ENCODE measurements at places on chromosomes 16 and 17.

GRCh38 chr17:9811086-9811485 lies 10.8 kb downstream of the GSG1L2 start:
- DNase-seq: no peak

DNA sequence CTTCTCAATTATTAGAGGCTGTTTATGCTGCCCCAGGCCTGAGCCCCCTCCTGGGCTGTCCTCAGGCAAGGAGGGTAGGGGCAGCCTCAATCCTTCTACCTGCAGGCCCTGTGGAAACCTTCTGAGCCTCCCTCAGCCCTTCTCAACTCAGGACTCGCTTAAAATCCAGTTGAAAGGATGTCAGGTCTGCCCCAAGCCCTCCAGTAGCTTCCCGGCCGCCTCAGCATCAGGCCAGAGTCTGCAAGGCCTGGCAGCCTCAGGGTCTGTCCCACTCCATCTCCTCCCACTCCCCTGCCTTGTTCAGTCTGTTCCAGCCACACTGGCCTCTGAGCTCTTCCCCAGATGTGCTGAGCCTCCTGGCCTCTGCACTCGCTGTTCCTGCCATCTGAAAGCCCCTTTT lies 52.2 kb downstream of the KATNIP start:
- DNase-seq: no peak

GRCh38 chr17:81302861-81303333 lies 7.8 kb upstream of the SLC38A10 start:
- no peak for DNase-seq

DNA sequence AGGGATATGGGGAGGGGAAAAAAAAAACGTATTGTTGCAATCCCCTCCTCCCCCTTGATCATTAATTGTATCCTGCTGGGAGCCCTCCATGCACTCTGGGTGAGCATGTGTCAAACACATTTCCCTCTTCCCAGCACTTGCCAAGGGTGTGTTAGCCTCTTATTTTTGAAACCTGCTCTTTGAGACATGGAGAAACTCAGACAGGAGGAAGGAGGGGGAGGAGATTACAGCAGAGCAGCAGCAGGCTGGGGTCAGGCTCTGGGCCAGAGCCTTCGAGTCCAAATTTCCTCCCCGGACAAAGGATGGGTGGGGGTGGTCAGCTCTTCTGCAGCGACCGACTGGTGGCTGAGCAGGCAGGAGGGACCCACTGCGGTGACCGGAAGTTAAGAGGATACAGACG lies 64.7 kb downstream of the SOX9 start:
- DNase-seq: peak; percentile 52

DNA sequence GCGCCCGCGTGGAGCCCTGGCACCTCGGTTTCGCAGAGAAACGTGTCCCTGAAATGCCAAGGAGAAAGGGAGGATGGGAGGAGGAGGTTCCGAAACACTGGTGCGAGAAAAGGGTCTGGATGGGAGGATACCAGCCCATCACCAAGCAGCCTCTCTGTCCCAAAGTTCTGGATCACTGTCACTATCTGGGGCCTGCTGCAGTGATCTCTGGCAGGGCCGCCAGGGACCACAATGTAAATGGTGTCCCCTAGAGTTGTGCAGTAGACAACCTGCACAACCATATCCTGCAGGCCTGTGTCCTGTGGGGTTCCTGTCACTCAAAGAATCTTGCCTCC lies 229.3 kb downstream of the C16orf78 start:
- no peak for DNase-seq

- no peak for DNase-seq
These were observed 83.2 kb downstream of the MGAT5B start for GRCh38 chr17:76951375-76951905.

GRCh38 chr17:45935710-45936509 lies 41.6 kb downstream of the MAPT start:
- no peak for DNase-seq

DNA sequence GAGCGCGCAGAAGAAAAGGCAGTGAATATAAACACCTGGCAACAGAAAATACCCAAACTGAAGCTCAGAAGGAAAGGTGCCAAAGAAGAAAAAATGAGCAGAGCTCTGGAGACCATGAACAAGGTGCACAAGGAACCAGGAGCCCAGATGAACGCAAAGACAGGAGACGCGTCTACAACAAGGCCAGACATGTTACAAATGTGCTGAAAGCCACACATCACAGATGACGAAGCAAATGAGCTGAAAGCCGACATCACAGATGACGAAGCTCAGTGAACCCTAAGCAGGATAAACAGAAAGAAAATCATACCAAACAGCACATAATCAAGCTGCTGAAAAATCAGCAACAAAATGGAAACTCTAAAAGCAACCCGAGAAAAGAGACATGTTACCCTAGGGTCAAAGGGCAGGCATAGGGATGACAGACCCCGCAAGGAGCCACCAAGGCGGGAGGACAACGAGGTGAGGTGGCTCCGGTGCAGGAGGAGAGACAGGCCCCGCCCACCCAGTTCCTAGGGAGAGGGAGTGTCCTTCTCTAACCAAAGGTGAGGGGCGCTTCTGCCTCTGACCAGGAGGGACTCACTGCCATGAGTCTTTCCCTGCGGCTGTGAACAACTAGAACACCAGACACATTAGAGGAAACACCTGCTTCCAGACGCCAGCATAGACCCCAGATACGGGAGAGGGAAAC lies 39.1 kb downstream of the CCDC57 start:
- DNase-seq: no peak

Measured in femur (tissue), 1 donor.